ENCODE measurements at places on chromosomes 2 and 18.
A peak's percentile ranks its signal among the peaks of the same experiment; 100 is the strongest.

DNA sequence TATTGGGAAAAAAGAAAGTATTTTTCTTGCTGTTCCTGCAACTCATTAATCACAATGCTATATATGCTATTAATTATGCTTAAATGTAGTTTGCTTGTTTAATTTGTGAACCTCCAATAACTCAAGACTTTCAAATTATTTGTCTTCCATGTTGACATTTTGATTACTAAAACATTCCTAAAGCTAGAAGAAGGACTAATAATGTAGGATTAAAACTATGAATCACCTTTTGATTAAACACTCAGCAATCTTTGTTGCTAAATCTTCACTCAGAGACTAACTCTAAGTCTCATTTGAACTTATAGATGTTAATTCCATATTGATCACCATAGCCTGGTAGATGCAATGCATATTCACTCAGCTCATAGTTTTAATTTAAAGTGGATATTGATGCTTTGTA lies 524.6 kb upstream of the ZEB2 start:
- DNase-seq, result no peak

DNA sequence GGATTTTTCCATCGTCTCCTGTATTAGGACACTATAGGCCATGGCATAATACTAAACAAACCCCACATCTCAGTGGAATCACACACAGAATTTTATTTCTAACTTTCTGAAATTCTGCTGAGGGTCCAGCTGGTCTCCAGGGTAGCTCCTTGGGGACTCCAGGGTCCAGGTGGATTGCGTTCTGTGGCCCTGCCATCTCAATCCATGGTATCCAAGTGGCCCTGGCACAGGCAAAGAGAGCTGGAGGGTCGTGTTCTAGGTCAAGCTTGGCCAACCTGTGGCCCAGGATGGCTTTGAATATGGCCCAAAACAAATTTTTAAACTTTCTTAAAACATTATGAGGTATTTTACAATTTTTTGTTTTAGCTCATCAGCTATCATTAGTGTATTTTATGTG lies 134.6 kb downstream of the CTIF start:
- no peak for DNase-seq

DNA sequence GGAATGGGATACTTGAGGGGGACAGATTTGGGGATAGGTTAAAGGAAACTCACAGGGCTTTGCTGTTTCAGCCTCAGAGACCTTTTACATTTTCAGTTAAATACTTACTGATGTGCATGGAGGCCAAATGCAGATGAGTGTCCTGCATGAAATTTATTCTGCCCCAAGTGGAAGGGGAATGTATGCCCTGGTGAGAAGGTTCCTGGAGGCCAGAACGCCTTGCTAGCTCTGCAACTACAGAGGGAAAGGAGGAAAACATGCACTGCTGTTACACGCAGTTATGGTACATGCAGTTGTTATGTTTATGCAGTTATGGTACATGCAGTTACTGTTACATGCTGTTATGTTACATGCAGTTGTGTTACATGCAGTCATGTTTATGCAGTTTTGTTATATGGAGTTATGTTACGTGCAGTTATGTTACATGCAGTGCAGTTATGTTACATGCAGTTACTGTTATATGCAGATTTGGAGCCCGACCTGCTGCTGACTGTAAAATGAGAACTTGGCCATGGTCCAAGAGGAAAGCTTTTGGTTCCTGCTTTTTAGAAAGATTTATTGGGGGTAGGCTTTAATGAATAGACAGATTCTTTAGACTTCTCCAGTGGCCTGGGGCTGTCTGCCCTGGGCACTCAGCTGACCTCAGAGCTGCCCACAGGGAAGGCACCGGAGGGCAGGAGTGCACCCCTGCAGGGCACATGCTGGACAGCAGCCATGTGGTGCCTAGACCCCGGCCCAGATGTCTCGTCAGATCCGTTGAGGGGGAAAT lies 84.1 kb downstream of the LDLRAD4 start:
- no peak for DNase-seq

DNA sequence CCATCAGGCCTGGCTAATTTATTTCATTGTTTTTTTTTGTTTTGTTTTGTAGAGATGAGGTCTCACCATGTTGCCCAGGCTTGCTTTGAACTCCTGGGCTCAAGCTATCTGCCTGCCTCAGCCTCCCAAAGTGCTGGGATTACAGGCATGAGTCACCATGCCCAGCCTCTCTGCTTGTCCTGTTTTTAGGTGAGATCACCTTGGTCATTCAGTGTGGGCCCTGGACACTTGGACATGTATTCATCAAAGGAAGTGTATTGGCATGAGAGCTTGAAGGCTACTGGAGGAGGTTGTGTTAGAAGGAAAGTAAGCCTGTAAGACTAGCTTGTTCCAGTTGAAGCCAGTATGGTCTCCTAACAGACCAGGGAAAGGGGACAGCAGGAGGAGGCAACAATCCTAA lies 229.2 kb upstream of the RGPD4 start:
- no peak for DNase-seq

- DNase-seq, result no peak
Observed at GRCh38 chr2:138536302-138536701, 34.7 kb downstream of the SPOPL start.

DNA sequence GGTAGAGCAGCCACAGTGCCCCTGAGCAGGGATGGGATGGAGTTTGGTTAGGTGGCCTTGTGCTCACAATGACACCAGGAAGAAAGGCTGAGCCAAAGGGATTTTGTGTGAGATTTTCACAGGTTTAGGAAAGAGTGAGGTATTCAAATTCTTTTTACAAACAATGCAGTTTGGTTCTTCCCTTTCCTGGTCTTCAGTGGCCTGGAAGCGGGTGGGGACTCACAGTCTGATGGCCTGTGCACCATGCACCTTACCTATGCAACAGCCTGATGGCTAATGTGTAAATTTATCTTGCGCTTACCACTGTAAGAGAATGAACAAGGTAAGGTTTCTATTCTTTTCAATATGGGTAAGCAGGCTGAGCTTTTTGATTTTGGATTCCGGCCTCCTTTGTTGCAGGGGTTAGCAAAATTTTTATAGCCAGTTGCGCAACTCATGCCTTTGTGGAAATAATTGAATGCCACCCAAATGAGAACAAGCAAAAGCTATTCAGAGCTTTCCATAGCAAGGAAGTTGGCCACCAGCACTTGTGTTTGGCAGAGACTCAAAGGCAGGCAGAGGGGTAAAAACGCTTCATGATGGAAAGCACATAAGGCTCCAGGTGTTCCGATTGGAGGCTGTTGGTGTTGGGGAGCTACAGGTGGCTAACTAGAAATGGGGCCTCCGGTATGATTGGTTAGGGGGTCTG lies 23.8 kb upstream of the IL1R2 start:
- no peak for DNase-seq

- no peak for DNase-seq
Observed at GRCh38 chr2:159677654-159678053, 34.7 kb upstream of the MARCHF7 start.

DNA sequence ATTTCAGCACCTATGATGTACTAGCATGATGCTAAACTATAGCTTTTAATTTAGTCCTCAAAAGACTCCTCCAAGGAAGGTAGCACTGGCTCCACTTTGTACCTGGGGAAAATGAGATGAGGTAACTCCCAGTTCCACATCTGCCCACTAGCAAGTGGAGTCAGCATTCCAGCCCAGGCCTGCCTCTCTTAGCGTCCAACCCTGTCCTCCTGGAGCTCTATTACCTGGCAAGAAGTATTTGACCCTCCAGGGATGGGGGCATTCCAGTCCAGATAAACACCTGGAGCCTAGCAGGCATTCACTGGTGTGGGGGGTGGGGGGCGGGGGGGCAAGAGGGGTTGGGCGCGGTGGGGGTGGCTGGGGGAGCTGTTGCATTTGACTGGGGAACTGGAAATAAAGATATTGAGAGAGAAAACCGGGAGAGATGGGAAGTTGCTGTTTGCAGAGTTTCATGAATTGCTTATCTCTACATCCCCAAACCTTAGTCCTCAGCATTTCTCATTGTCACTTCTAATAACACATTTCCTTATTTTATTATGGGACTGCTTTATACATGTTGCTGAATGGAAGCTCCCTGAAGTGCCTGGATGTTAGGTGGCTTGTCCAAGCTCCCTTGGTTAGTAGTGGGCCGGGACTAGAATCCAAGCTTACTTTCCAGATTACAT lies 22.0 kb upstream of the FZD5 start:
- DNase-seq, result no peak

DNA sequence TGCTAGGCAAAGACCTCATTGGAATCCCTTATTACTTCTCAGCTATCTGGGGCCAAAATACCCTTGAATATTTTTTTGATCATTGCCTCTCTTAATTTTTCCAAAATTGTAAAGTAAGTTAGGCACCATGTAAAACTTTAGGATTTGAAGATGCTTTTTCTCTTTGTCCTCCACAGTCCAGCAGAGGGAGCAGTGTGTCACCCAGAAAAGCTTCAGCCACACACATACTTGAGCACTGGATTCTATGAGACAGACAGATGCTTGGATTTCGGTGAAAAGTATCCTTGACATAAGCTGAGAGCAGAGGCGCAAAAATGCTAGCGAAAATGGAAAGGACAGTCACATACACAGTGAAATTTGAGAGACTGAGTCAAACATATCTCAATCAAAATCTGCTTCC lies 74.7 kb upstream of the KCNJ3 start:
- DNase-seq, result no peak

GRCh38 chr2:71876542-71877451 lies 270.9 kb downstream of the CYP26B1 start:
- no peak for DNase-seq

- no peak for DNase-seq
Observed at GRCh38 chr2:176405477-176405876, 136.2 kb downstream of the MTX2 start.

- peak; percentile 19 for DNase-seq
Observed at GRCh38 chr18:9735879-9736278, 27.8 kb downstream of the RAB31 start.

DNA sequence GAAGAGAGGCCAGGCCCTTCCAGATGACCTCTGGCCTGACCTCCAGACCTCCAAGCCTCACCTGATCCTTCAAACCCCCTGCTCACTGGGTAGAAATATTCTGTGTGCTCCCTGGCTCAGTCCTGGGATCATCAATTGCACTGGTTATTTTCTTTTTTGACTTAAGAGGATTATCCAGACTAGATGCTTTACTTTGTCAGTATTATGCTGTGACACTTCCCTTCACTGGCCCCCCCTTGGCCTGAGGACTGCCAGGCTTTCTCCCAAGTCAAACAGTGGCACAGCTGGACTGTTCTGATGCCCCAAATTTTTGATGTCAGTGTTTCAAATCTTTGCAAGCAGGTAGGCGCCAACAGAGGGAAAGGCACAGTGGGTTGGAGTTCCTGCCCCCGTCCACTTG lies 156.3 kb upstream of the SKOR2 start:
- DNase-seq, result no peak

- no peak for DNase-seq
Observed at GRCh38 chr2:172921532-172922236, 154.0 kb upstream of the MAP3K20 start.

GRCh38 chr2:54103454-54104314 lies 11.7 kb upstream of the ACYP2 start:
- DNase-seq, result no peak

- DNase-seq, result peak; percentile 85
Observed at GRCh38 chr18:25351777-25352628, at the start of gene ZNF521. ZNF521 (minus strand) TSS chr18:25352166; CDS start chr18:25350946, 1,220 bp downstream.

GRCh38 chr18:41052625-41053024 lies 902.4 kb upstream of the PIK3C3 start:
- DNase-seq, result no peak

DNA sequence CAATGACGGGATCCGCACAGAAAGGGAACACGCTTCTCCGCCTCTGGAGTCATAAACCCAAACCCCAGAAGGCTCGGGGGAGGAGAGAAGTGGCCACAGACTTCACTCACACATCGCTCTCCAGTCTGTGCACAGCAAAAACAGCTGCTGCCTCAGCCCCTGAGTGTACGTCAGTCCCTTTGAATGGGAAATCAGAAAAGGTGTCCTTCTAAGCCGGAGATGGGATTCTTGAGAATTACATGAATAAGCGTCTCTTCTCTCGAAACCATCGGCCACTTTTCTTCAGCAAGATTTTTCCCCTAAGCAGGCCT lies 78.3 kb downstream of the PDCL3 start:
- no peak for DNase-seq

DNA sequence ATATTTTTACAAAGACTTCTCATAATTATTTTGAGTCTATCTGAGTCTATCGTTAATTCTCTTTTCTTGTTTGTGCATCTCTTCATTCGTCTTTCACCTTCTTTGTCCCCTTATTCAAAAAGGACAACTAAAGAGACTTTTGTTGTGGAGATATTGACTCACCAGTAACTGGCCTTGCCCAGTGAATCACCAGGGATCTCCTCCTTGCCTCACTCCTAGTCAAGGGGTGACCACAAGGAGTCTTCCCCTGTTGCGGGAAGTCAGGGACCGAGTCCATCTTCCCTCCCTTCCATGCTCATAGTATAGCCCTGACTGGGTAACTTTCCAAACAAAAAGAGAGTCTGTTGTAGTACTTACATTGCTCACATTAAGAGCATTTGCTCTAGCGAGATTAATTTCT lies 158.9 kb downstream of the NEB start:
- DNase-seq, result no peak

DNA sequence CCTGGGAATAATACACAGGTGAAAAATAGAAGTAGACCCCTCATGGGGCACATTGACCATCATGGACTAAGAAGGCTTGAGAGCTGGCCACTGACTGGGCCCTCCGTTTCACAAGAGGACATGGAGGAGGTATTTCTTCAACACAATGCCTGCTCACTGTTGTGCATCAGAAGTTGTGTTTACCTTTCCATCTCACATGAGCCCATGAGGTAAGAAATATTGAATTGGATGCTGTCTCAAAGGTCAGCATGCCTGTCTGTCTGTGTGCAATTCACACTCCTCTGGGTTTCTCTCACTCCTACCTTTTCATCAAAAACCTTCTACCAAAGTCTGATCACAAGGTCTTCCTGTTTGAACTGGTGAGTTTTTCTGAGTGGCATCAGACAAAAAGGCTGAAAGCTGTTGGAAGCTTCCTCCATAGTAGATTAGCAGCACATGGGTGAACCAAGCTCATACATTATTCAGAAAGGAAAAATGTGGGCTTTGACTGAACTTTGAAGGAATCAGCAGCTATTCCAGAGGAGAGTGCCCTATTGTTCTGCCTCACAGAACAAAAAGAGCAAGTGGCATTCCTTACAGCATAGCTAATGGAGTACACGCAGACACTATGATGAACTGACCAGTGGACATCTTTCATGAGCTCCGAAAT lies 143.2 kb upstream of the RND3 start:
- no peak for DNase-seq

DNA sequence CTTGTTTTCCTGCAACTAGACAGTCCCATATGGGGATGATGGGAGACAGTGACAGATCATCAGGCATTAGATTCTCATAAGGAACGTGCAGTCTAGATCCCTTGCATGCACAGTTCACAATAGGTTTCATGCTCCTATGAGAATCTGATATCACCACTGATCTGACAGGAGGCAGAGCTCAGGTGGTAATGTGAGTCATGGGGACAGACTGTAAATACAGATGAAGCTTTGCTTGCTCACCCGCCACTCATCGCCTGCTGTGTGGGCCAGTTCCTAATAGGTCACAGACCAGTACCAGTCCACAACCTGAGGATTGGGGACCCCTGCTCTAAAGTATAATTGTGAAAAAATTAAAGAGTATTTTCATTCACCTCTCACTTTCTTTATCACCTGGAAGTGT lies 23.6 kb upstream of the RAB1A start:
- DNase-seq, result no peak
